Type B pancreatic cell (in vitro differentiated cells): ENCODE measurements at places on chromosomes 13 and 19. TPM values are rescaled to one million over a fixed set of nuclear protein-coding genes. Genes with fewer than 3 reads are reported as not detected.

DNA sequence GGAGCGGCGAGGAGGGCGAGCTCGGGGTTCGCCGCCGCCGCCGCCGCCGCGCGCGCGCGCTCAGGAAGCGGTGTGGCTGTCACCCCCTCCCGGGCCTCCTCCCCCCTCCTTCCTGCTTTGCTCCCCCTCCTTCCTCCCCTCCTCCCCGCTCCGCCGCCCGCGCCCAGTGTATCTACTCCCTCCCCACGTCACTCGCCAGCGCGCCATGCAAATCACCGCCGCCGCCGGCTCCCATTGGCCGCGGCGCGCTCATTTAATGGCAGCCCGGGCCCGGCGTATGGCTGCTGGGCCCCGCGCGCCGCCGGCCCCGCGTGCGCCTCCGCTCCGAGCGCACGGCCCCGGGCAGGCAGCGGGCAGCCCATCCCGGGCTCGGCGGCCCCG is 335 bp upstream of the SOX1 start:
- no peak for DNase-seq

GRCh38 chr13:24032674-24033073 is 127.8 kb upstream of the SPATA13 start:
- no peak for DNase-seq

GRCh38 chr19:48740164-48740972 is at the start of gene RASIP1:
Gene RASIP1 (minus strand): TSS chr19:48740610. CDS start chr19:48740282, 328 bp downstream.
- no peak for DNase-seq

DNA sequence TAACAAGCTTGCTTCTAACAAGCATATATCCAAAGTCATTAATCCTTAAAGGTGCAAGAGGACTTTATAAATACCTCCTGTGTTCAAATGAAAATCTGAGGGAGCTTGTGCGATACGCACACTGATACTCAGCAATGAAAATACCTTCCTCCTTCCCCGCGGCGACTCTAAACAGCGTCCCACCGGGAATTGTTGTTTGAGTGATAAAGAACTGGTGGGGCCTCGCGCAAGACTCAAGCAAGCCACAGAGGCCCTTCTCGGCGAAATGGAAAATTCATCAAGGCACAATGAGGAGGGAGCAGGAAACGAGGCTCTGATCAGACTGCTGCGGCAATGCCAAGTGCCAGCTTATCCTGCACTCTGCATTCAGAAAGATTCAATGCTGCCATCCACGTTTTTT is 126.7 kb downstream of the ABCC4 start:
- no peak for DNase-seq

GRCh38 chr19:2949939-2950285 is 5.1 kb upstream of the ZNF77 start:
- no peak for DNase-seq

GRCh38 chr13:42984026-42984425 is 8.0 kb downstream of the EPSTI1 start:
- no peak for DNase-seq

DNA sequence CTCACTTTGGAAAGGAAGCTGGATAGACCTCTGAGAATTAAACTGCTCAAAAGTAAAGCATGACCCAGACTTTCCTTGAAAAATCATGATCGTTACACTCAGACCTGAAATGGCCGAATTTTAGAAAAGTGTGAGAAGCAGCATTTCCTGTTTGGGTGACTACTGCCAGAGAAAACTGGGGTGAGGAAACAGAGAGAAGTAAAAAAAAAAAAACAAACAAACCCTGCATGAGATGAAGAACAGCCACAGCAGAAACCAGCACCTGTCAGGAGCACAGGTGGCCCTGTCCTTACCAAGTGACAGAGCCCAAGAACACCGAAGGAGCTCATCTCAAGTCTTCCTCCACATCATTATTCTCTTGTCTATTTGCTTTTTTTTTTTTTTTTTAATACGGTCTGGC is 12.0 kb upstream of the ADPRHL1 start:
- no peak for DNase-seq

GRCh38 chr13:85828094-85828684 is 29.0 kb upstream of the SLITRK6 start:
- no peak for DNase-seq

DNA sequence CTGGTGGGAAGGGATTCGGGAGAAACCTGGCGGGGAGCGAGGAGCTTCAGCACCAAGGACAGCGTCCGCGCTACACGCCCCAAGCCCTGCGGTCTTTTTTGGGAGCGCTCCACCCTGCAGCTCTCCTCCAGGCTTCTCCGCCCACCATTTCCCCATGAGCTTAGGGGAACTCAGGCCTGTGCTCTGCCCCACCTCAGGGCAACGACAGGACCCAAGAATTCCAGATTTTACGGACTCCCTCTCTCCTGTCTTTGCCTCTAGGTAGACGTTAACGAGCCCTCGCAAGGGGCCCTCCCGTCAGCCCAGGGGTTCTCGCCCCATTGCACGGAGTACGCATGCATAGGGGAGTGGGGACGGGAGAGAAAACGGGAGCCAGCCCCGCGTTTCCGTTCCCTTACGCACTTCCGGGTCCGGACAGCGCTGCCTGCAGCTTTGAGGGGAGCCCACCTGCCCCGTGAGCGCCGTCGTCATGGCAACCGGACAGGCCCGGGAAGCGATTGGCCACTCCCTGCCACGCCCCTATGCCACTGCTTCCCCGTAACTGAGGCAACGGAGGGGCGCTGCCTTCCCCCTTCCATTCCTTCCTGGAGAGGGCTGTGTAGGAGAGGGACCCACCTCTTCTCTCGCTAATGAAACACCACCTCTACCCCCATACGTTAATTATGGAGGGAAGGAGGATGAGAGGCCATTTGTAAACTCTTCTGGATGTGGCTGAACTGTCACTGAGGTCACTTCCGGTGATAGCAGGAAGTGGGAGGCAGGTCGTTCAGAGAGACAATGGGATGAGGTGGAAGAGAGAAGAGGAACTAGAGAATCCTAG is 20.8 kb downstream of the NOVA2 start:
- DNase-seq: no peak

GRCh38 chr13:95553581-95554385 is 1.3 kb downstream of the CLDN10 start:
- DNase-seq: no peak

GRCh38 chr13:42364613-42365000 is 92.7 kb downstream of the AKAP11 start:
- no peak for DNase-seq

DNA sequence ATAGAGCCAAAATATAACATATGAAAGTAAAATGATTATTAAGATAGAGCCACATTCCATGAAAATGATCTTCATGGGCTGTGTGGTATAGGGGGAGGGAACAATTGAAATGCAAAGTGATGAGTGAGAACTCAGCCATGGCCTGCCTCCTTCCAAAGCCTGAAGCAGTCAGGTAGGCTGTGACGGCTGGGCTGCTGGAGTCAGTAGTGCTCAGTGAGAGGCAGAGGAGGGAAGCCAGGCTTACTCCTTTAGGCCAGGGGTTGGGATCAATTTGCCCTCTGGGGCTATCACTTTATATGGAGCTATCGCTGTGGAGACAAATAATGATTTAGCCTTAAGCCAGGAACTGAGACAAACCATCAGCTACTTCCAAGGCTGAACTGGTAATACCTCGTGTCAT is 654.9 kb downstream of the FGF9 start:
- DNase-seq: no peak

GRCh38 chr13:58855283-58855682 is 1223.7 kb downstream of the PCDH17 start:
- DNase-seq: no peak

DNA sequence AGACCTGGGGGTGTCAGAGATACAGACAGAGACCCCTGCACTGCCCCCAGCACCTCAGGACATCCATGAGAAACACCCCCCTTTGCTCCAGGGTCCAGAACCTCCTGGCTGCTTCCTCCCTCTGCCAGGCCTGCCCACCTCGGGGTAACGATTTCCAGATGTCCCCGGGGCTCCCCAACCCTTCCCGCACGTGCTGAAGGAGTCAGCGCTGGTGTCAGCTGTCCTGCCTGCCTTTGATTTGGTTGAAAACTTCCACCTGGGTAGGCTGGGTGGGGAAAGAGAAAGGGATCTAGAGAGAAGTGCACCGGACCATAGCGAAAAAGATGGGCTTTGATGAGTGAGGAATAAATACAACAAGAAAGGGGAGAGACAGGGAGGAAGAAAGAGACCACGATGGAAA is 1.5 kb upstream of the CGB7 start:
- no peak for DNase-seq

DNA sequence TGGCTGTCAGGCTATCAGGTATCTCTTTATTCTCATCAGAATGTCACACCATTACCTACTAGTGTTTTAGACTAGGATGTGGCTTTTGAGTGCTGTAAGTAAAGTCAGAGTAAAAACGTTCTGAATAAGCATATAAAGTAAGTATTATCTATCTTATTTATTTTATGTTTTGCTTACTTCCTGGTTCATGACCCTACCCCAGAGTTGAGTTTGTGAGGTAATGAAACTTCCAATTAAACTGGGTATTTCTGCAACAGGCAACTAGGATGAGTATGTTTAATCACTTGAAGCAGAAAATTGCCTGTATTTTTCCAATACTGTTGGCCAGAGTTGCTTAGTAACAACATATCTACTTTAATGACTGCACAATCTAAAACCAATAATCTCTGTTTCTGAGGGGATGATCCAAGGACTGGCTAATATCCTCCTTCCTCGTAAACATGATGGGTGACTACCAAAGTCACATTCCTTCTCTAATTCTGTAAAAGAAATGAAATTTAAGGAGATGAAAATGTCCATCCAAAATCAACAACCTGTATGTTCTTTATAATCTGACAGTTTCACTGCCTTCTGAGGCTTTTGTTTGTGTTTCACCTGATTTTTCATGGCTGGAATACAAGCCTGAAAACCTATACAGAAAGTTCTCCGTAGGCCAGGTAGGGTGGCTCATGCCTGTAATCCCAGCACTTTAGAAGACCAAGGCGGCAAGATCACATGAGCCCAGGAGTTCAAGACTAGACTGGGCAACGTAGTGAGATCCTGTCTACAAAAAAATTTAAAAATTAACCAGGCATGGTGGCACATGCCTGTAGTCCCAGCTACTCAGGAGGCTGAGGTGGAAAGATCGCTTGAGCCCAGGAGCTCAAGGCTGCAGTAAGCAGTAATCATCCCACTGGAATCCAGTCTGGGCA is 83.1 kb downstream of the ABCC4 start:
- no peak for DNase-seq

DNA sequence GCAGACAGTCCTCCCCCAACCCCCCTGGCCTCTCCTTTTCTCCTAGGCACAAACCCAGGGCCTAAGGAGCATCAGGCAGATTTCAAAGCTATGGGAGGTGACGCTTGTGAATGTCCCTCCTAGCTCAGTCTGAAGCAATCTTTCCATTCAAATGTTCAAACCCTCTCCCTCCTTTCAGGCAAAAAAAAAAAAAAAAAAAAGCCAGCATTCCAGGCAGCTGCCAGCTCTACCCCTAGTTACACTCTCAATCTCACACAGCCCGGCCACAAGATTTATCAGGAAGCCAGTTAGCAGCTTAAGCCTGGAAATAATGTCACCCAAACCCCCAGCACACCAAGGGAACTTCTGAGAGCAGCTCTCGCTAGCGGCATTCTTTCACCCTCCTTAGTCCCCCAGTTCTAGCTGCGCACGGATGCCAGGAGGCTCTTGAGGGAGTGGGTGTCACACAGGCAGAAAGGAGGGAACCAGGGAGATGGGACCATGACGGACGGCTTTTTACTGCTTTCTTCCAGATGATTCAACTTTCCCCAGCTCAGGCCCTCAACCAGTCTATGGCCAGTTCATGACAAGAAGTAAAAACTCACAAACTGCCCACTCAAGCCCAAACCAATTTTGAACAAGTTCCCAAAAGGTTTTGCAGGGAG is 6.3 kb downstream of the SH3GL1 start:
- no peak for DNase-seq

DNA sequence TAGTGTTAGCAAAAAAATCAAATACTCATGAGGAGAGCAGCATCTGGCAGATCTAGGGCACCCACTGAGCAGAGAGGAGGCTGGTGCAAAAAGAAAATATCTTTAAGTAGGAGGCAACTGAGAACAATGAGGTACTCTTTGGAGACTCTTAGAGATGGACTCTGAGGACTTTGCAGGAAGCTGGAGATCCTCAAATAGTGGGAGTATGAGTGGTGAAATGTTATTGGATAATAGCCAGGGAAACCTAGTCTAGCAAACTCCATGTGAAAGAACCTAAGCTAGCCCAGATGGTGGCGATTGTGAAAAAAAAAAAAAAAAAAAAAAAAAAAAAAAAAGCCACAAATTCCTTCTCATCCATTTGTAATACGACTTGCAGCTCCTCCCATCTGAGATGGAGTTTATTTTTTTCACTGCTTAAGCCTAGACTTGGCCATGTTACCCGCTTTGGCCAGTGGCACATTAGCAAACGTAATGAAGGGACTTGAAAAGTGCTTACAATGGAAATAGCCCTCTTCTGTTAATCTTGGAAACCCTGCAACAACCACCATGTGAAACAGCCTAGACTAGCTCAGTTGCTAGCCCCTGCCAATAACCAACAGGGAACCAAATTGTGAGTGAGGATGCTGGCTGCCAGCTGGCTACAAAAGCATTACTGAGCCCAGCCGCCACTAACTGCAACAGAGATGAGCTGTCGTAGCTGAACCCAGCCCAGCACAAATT is 476.2 kb downstream of the KLF12 start:
- no peak for DNase-seq

GRCh38 chr19:31255174-31255799 is 93.9 kb downstream of the TSHZ3 start:
- DNase-seq: no peak

DNA sequence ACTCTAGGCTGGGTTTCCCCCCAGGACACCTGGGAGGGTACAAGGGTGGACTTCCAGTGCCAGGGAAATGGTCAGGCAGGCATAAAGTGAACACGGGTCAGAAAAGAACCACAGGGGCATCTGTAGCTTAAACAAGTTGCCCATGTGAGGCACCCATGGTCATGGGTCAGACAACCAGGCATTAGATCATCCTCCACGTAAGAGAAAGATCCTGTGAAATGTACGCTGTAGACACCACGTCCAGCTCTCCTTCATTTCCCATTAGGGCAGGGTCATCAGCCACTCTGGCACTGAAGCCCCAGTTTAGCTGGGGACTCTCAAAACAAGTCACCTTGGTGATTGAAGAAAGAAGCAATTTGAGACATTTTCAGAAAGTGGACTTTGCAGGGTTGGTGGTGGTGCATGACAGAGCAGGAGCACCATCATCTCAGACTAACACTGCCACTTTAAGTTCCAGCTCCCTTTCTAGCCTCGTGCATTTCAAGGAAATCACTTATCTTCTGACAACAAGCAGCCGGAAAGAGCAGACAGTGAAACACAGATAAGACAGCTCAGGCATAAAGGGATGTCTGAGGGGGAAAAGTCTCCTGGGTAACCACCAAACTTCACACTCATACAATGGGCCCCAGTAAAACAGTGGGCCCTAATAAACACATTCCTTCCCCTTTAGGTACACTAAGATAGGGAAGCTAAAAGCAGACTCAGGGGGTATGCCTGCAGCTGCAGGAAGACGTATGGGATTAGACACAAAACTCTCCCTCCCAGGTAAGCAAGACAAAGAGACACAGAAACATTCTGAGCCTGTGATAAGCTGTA is 16.1 kb upstream of the SIGLEC6 start:
- no peak for DNase-seq

Gene UNC13A
- 4.3 and 6.2 TPM in 2 replicates for total RNA-seq

Gene CYP4F2
- total RNA-seq: not detected in 2 replicates

Gene GIPR
- 8.0 and 9.1 TPM in 2 replicates for total RNA-seq

Gene LSM7
- 125 and 134 TPM in 2 replicates for total RNA-seq

Gene CACNA1A
- 20.9 and 23.2 TPM in 2 replicates for total RNA-seq

Gene TUBB4A
- 6.8 and 10.9 TPM in 2 replicates for total RNA-seq

Gene ACER1
- not detected in 2 replicates for total RNA-seq

Gene ZNF177
- 4.1 and 10.6 TPM in 2 replicates for total RNA-seq

Gene RYR1
- 3.3 and 9.3 TPM in 2 replicates for total RNA-seq

Gene CGB8
- 9.4 TPM in 1 of 2 replicates, not detected in the other for total RNA-seq

Gene TEKTIP1
- total RNA-seq: 1.3 and 3.4 TPM in 2 replicates

Gene RETN
- total RNA-seq: not detected in 2 replicates

Gene LSR
- 78.5 and 155 TPM in 2 replicates for total RNA-seq

Gene KLHL1
- total RNA-seq: 0.14 TPM in 2 replicates

Gene KCTD4
- total RNA-seq: not detected in 2 replicates

Gene PRSS57
- not detected in 2 replicates for total RNA-seq

Gene ZNF524
- 13.6 and 23.9 TPM in 2 replicates for total RNA-seq
